SW 1271 (cell line): ENCODE measurements at places on chromosomes 13 and 19.

DNA sequence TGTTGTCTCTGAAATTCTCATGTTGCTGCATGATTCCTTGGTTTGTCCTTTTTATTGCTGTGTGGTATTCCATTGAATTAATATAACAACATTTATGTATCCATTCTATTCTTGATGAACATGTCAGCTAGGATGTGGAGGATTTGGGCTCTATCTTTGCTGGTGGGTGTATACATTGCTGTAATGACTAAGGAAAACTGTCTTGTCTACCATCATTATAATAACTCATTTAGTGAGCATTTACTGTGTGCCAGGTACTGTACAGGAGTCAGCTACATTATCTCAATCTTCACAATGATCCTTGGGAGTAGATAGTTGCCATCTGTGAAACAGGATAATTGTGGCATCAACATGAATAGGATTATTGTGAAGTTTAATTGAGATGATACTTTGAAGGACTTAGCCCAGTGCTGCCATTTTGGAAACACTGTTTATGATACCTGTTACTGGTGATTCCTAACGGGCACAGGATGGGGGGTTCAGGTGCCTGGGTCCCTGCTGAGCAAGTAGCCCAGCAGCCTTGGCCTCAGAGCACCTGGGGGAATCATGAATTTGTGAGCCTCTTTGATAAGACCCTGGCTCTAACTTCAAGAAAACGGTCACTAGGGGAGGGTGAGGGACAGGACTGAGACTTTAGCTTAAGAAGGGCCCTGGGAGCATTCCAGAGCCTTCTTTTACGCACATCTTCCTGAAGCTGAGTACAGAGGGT is 1.8 kb upstream of the CCNE1 start:
- DNase-seq, result no peak

- DNase-seq, result no peak
These were observed 24.9 kb upstream of the MEDAG start for GRCh38 chr13:30881191-30881651.

- DNase-seq, result no peak
These were observed 39.6 kb downstream of the STOML3 start for GRCh38 chr13:38950987-38951386.

GRCh38 chr13:65597839-65598818 is 1632.0 kb downstream of the PCDH9 start:
- no peak for DNase-seq

DNA sequence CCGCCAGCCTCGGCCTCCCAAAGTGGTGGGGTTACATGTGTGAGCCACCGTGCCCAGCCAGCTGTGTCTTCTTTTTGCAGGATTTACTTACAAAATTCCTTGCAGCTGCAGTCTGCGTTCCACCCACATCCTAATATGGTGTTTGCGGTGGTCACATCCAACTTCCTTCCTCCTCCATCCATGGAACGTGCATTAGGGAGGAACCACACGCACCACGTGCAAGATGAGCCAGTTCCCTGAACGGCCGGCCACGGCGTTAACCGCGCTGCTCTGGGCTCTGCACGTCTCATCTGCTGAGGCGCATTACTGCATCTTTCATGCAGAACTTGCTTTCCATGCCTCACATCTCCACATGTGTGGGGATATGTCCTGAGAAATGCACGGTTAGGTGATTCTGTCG is 13.0 kb upstream of the SIGLEC11 start:
- DNase-seq, result no peak

GRCh38 chr19:35095667-35096368 is 19.8 kb upstream of the FXYD3 start:
- DNase-seq, result no peak

DNA sequence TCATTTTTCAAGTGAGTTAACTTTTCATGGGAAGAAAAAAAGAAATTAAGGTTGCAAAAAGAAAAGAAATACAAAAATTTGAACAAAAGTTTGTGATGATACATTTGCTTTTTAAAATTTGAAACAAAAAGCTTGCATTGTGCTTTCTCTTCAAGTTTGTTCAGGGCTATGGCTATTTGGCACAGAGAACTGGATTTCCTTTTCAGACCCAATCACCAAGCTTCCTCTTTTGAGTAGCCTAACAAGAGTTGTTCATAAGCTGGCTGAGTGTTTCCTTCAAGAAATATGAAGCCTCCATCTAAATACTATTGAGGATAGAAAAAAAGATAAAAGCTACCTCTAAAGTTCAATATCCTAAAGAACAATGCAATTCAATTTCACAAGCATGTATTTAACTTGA is 787.8 kb downstream of the LIG4 start:
- DNase-seq, result no peak

- no peak for DNase-seq
These were observed 106.8 kb downstream of the KCTD15 start for GRCh38 chr19:33903489-33903850.

GRCh38 chr19:18308948-18309325 is 13.9 kb downstream of the LSM4 start:
- DNase-seq, result no peak

DNA sequence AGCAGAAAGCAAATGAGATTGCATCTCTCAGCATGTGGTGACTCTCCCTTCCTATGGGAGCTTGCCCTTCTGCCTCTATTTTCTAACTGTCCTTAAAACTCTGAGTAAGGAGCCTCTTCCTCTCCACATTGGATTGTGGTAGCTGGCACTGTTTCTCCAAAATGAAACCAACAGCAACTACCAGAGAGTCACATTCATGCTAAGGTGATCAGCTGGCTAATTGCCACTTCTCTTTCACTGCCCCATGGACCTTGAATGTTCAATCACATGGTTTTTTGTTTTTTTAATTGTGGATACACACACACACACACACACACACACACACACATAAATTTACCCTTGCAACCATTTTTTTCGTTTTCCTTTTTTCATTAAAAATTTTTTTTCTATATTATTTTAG is 154.7 kb upstream of the TSC22D1 start:
- DNase-seq, result no peak

DNA sequence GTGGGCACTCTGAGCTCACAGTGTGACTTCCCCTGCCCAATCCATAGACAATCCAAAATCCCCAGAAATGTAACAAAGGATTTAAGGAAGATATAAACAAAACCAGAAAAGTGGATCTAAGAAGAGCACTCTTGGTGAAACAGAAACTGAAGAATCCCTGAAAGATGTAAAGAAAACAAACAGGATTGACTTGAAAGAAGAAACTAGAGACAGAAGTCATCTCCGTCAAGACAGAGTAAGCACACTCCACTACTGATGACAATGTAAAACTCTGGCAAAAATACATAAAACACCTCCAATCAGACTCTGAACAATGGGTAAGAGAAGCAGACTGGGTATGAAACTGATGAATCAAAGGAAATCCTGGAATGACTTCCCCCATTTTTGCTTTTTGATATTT is 13.5 kb downstream of the TUBGCP3 start:
- DNase-seq, result no peak

GRCh38 chr19:30886222-30886621 is 463.0 kb downstream of the TSHZ3 start:
- DNase-seq, result no peak

GRCh38 chr19:47798904-47799266 is 5.5 kb downstream of the TPRX1 start:
- no peak for DNase-seq

DNA sequence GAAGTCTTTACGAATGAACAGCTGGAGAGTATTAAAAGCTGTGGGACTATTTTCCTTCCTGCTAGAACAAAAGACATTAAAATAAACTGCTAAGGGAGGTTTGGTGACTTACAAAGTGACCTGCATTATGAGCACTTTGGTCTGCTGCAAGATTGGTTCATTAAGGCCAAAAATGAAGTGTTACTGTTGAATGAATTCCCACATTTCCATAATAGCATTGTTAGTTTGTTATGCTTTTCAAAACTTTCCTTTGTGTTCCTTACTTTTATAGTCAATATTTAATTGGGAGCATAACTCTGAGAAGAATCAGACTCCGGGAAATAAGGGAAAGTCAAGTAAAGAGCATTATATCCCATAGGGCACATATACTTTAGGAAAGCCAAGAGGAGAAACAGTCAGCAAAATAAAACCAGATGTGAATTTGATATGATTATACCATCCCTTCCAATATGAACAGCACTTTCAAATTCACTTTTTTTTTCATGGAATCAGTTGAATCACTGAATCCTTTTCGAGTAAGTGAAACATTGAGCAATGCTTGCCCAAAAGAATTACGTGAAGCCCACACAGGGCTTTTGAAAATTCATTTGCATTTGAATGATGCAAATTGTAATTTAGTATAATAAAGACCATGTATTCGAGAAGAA is 112.6 kb downstream of the KCTD12 start:
- no peak for DNase-seq

DNA sequence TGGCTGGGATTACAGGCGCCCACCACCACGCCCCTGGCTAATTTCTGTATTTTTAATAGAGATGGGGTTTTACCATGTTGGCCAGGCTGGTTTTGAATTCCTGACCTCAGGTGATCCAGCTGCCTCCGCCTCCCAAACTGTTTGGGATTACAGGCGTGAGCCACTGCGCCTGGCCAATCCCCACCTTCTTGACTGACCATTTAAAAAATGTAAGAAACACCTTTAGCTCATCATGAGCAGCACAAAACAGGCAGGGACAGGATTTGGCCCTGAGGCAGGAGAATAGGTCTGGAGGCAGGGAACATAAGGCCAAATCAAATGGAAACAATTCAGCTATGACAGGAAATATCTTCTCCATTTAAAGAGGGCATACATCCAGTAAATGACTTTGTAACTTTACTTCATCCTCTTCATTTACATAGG is 1.4 kb upstream of the MPV17L2 start:
- DNase-seq, result no peak

- DNase-seq, result no peak
These were observed 344.5 kb downstream of the KCNRG start for GRCh38 chr13:50359779-50360178.

- no peak for DNase-seq
These were observed 29.6 kb upstream of the TNFSF11 start for GRCh38 chr13:42544246-42544926.
